HT1080 (cell line): ENCODE measurements at places on chromosomes 5 and 9. TPM values are rescaled to one million over a fixed set of nuclear protein-coding genes. Genes with fewer than 3 reads are reported as not detected.

SPINK5 gene
- total RNA-seq = not detected in 2 replicates

RECK gene
- 5.2 and 7.5 TPM in 2 replicates for total RNA-seq

TMEFF1 gene
- total RNA-seq = 0.61 and 1.2 TPM in 2 replicates

NFIL3 gene
- 5.9 and 6.1 TPM in 2 replicates for total RNA-seq

DNA sequence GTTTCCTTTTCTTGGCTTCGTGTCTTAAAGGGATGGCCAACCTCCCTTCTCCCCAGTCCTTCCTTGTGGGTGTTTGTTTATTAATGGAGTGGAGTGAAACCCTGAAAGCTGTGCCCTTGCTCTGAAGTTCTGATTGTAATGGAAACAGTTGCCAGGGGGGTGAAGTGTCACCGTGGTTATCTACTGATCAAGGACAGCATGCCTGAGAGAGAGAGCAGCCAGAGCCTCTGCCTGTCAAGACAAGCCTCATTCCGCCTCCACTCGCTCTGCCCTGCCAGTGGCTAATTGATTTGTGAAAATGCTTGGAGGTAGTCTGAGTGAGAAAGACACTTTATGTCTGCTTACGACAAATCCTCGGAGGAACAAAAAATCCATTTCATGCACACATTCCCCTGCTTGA lies 143.7 kb upstream of the SLC30A5 start:
- DNase-seq = no peak

- DNase-seq = no peak
These were observed 2.3 kb downstream of the POMT1 start for GRCh38 chr9:131505012-131505411.

DNA sequence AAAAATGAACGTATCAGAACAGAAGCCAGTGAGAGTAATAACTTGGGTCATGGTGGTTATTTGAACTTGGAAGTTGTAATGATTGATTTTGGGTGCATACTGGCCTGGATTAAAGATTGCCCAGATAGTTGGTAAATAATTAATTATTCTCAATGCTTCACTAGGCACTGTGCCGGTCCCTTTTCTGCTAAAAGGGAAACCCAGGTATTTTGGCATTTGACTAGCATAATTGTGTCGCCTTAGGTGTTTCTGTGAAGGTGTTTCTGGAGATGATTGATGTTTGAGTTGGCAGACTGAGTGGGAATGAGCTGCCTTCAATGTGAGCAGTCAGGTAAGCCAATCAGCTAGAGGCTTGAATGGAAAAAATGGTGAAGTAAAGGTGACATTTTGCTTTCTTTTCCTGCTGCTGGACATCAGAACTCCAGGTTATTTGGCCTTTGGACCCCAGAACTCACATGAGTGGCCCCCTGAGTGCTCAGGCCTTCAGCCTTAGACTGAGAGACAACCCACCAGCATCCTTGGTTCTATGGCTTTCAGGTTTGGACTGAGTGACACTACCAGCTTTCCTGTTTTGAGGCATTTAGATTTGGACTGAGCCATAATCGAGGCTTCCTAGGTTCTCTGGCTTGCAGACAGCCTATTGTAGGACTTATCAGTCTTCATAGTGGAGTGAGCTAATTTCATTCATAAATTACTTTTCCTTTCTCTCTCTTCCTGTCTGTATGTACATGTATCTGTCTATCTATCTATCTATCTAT lies 120.7 kb upstream of the PAPPA start:
- DNase-seq = no peak

GRCh38 chr9:127612939-127613582 lies 984 bp downstream of the STXBP1 start:
- DNase-seq = peak; percentile 71

DNA sequence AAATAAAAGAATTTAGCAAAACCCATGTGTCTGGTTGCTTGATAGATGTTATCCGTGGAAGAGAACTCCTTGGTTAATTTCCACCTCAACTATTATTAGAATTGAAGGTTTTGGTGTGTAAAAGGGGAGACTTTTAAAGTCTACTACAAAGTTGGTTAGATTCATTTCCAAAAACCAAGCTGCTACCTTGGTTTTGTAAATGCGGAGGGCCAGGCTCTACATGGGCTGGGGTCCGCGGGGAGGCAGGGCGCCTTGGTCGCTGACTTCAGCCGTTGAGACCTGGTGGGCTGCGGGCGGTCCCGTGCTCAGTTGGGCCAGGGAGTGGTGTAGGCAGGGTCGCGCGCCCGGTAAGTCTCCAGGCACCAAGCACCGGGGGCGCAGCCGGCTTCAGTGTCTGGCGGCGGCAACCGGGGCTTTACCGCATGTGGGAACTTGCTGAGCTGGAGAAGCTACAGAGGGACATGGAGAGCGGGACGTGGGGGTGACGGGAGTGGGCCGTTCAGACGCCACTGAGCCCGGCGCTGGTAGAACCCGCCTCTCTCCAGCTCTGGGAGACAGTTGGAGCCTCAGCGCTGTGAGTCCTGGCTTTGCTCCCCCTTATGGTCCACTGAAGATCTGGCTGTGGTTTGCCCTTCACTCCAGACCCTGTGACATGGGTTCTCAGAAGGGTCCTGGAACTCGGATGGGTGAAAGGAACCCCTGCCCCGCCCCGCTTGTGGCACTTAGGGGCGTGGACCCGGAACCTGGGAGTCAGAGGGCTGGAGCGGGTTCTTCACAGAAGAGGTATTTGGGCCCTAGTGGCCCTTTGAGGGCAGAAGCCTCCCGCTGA lies 11.8 kb downstream of the NR2F1 start:
- DNase-seq = no peak

GRCh38 chr5:90571147-90571773 lies 12.7 kb downstream of the ADGRV1 start:
- DNase-seq = no peak
